Subcutaneous adipose tissue (tissue), 4 donors: ENCODE measurements at places on chromosomes 6 and 20. TPM values are rescaled to one million over a fixed set of nuclear protein-coding genes. Genes with fewer than 3 reads are reported as not detected.

Gene HLA-C
- total RNA-seq, result 586 TPM

Gene MEI4
- under 0.01 TPM for total RNA-seq

Gene MAD2L1BP
- 15.6 TPM for total RNA-seq

Gene LTA
- total RNA-seq, result not detected

Gene SMLR1
- not detected for total RNA-seq

Gene KCNK16
- not detected for total RNA-seq

Gene BPIFB4
- not detected for total RNA-seq

Gene SMOC2
- 35.7 TPM for total RNA-seq
